ENCODE measurements at places on chromosomes 13 and 19.
A peak's percentile ranks its signal among the peaks of the same experiment; 100 is the strongest.

- DNase-seq = no peak
Measured at GRCh38 chr13:37143911-37144310, 38.4 kb upstream of the CSNK1A1L start.

GRCh38 chr19:53867225-53868090 lies at the start of gene MYADM:
MYADM (plus strand) TSS chr19:53867883; CDS start chr19:53873530, 5,647 bp downstream.
- DNase-seq = peak; percentile 80

DNA sequence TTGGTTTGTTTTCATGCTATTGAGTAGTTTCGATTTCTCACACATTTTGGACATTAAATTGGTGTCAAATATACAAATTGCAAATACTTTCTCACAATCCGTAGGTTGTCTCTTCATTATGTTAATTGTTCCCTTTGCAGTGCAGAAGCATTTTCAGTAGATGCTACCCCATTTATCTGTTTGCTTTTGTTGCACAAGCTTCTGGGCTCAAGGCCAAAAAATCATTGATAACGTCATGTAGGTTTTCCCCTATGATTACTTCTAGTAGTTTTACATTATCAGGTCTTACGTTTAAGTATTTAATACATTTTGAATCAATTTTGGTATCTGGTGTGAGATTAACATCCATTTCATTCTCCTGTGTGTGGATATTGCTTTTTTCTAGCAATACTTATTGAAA lies 14.0 kb upstream of the ZNF347 start:
- DNase-seq = no peak

DNA sequence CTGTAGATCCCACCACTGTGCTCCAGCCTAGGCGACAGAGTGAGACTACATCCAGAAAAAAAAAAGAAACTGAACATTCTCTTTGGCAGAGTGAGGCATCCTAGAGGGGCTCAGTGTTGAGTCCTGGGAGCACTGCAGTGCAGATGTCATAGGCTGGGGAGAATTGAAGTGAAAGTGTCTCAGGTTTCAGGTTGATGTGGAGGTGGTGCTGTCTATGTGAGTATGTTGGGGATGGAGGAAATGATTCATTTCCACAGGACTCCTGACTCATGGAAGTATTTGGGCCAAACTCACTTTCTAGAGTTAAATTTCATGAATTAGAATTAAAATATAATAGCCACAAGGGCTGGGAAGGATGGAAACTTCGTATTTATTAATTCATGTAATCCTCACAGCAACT lies 134.4 kb upstream of the TSC22D1 start:
- no peak for DNase-seq

GRCh38 chr13:105193026-105193425 lies 1342.4 kb downstream of the EFNB2 start:
- no peak for DNase-seq

- DNase-seq = no peak
Measured at GRCh38 chr13:84446972-84447639, 564.8 kb upstream of the SLITRK1 start.

GRCh38 chr19:18131841-18132596 lies 20.9 kb upstream of the PIK3R2 start:
- no peak for DNase-seq

DNA sequence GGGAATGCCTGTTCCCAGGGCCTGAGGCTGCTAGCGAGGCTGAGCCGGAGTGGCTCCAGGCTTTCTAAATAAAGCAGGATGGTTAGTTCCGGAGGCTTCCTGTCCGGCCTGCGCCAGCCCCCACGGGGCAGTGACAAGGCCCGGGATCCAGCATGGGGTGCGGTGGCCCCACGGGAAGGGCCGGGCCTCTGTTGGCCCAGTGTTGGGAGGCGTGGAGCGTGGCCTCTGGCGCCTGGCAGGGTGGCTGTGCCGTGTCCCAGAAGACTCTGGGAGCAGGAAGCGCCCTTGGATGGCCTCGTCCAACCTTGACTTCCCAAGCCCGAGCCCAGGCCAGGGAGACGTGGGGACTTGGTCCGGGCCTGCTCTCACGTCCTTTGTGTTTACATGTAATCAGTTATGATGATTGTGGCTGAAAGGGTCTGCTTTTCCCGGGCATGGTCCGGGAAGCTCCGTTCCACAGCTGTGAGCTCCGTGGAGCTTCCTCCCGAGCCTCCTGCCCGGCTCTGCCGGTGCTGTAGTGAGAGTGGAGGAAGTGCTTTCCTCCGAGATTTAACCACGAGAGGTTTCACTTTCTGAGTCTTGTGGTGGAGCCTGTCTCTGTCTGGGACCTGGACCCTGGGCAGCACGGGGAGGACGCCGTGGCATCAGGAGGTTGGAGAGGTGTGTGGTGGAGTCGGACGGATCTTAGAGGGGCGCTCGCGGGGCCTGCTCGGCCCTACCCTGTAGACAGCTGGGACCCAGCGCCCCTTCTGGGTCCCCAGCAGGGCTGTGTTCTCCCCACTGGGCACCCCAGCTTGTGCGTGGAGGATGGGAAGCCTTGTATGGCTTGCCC lies 4.6 kb downstream of the GNA11 start:
- DNase-seq = no peak
